ENCODE measurements at places on chromosomes 12 and 14.
A peak's percentile ranks its signal among the peaks of the same experiment; 100 is the strongest.

GRCh38 chr12:124577986-124578385 is 10.6 kb upstream of the NCOR2 start:
- DNase-seq: no peak

DNA sequence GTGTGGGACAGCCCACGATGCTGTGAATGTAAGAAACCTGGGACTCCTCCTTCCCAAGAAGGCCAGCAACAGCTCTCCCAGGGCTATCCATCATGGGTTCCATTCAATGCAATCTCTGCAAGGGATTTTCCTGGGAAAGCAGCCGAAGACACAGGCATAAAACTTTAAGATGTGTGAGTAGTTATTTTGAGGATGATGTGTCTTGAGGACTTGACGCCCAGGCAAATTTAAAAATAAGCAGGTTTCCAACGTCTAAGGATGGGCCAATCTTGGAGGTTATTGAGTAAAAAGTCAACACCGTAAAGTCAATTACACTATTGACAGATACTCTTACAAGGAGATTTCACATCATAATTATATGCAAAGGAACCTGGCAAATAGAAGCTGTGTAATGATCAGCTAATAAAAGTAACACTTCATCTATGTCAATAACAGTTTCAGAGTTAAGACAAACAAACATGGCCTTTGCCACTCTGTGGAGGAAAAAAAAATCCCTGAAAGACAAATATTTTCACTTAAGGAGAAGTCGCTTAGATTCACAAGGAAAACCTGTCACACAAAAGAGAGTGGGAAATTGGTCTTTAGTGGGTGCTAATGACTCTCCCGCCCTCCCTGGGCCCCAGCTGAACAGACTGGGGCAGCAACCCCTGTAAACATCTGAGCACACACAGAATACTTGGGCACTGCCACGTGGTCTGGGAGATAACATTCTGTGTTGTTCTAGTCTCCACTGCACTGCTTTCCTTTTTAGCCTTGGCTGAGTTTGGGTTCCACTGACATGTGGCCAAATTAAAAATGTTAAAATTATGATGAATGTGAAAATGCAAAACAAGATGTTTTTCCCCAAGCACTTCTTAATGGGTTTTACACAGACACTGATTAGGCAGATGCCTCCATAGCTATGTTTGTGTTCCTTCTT is 240.9 kb downstream of the FOXN3 start:
- DNase-seq: no peak

DNA sequence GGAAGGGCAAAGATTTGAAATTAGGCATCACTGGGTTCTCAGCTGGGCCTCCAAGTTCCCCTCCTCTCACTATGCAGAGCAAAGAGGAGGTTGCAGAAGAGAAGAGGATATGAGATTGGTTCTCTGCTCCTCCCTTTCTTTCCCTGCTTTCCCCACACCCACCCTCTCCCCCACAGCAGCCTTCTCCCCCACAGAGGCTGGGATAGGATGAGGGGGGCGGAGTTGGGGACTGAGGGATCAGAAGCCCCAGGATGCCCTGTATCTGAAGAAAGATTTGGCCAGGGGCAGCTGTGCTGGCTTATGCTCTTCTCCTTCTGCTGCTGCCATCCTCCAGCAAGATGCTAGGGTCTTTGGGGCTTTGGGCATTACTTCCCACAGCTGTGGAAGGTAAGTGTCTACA is at the start of gene AMHR2:
TSS of gene AMHR2 (plus strand) at position 259 of the 400 bp plus-strand sequence. CDS start at position 339, 80 bp downstream.
- DNase-seq: no peak

GRCh38 chr12:12818701-12819100 is 5.6 kb downstream of the DDX47 start:
- DNase-seq: no peak

GRCh38 chr12:58443273-58443980 is 476.9 kb downstream of the LRIG3 start:
- DNase-seq: peak; percentile 57

GRCh38 chr12:68904351-68904962 is 28.5 kb downstream of the CPM start:
- DNase-seq: no peak

GRCh38 chr12:13142747-13143146 is 39.3 kb upstream of the GSG1 start:
- no peak for DNase-seq

GRCh38 chr12:89690925-89691324 is 17.7 kb downstream of the ATP2B1 start:
- DNase-seq: peak; percentile 17

DNA sequence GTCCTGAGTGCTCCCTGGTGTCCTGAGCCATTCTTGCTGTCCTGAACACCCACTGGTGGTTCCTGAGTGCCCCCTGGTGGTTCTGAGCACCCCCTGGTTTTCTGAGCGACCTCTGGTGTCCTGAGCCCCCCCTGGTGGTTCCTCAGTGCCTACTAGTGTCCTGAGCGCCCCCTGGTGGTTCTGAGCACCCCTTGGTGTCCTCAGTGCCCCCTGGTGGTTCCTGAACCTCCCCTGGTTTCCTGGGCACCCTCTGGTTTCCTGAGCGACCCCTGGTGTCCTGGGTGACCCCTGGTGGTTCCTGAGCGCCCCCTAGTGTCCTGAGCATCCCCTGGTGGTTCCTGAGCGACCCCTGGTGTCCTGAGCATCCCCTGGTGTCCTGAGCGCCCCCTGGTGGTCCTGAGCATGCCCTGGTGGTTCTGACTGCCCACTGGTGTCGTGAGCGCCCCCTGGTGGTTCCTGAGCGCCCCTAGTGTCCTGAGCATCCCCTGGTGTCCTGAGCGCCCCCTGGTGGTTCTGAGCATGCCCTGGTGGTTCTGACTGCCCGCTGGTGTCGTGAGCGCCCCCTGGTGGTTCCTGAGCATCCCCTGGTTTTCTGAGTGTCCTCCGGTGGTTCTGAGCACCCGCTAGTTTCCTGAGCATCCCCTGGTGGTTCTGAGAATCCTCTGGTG is 473.1 kb downstream of the TMEM121 start:
- no peak for DNase-seq

- peak; percentile 49 for DNase-seq
Observed at GRCh38 chr14:89308232-89308959, 108.6 kb downstream of the FOXN3 start.

- peak; percentile 95 for DNase-seq
Observed at GRCh38 chr14:51616724-51617409, 34.8 kb upstream of the FRMD6 start.

- DNase-seq: no peak
Observed at GRCh38 chr12:85130646-85131045, 94.5 kb downstream of the LRRIQ1 start.

DNA sequence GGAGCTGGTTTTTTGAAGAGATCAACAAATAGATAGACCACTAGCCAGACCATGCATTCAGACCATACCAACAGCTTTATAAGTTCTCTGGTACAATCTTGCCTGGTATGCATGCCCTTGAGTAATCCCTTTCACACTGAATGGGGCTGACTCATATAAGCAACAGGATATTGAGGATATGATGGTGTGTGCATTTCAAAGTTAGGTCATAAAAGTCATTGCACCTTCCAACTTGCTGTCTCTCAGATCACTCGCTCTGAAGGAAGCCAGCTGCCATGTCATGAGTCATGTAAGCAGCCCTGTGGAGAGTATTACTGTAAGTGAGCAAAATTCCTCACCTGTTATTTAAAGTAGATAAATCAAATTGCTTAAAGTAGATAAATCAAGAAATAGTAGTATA is 45.0 kb upstream of the OR6J1 start:
- DNase-seq: peak; percentile 91

GRCh38 chr14:72680853-72681640 is 212.9 kb downstream of the DPF3 start:
- DNase-seq: peak; percentile 43

- no peak for DNase-seq
Observed at GRCh38 chr12:32726286-32726685, 29.4 kb downstream of the YARS2 start.

DNA sequence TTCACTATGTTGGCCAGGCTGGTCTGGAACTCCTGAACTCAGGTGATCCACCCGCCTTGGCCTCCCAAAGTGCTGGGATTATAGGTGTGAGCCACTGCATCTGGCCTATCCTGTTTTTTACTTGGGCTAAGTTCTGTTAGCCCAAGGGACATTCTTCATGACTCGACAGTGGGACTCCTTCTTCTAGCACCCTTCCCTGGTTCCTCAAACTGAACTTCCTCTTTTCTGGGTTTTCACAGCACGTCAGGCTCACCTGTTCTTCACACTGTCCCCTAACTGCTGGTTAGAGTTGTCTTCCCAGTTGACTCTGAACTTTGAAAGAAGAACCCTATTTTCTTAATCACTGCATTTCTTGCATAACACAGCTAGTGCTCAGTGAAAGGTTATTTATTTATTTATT is 22.5 kb downstream of the CABP1 start:
- DNase-seq: no peak

DNA sequence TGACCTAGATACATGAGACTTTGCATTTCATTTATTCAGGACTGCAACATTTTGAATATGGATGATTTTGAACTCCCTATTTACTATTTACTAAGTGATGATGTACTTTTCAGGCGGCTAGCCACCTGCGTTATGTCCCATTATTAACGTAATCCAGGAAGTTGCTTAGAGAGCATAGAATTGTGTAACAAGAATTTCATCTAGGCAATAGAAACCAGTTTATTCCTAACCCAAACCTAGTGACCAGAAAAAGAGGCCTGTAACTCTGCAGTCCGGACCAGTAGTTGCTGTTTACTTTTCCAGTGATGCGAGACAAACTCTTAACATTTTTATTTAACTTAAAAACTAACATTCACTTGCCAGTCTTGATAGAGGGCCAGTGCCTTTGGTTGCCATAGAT is 12.3 kb downstream of the NUDT4 start:
- DNase-seq: no peak

Data from EH (cell line).